ENCODE measurements at places on chromosomes 16 and 17.

GRCh38 chr16:72901000-72901627 is 146.8 kb downstream of the ZFHX3 start:
- no peak for DNase-seq

DNA sequence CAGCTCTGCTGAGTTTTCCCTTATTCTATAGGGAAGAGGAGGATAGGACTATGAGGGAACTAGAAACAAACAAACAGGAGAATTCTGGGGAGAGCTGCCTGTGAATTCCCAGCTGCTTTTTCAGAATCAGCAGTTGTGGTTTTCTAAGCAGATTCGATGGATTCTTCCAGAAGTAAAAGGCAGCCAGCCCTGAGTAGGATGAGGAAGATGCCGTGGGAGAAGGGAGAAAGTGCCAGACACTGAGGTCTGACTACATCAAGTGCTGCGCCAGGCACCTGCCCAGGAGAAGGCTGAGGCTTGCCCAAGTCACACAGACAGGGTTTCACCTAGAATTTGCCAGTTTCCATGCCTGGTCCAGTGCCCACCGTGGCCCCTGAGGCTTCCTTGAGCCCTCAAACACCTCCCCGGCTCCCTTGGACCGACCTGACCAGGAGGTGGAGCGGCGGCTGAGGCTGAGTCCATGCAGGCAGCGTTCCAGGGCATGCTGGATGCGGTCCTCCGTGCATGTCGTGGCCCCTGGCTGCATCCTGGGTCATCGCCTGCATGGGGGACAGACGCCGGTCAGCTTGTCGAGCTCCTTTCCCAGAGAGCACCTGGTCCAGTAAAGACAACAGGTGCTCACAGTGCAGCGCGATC is 43.6 kb upstream of the PIK3R6 start:
- DNase-seq, result no peak

GRCh38 chr17:82399041-82399441 is 19.1 kb upstream of the HEXD start:
- no peak for DNase-seq

DNA sequence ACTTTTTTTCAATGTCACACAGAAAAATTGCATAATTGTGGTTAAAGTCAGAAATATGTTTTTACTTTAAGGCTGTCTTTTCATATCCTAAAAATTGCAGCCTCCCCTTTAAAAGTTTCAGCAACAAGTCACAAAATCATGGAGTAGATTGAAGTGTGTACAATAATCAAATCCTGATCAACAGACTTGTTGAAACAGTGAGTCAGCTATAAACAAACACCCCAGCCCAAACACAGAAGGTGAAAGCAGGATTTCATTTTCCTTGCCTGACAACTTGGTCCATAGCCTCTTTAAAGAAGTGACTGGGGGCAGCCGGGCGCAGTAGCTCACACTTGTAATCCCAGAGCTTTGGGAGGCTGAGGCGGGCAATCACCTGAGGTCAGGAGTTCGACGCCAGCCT is 59.9 kb downstream of the WNT3 start:
- no peak for DNase-seq

- DNase-seq, result no peak
Measured at GRCh38 chr17:17229416-17230384, 7.3 kb downstream of the FLCN start.

- DNase-seq, result no peak
Measured at GRCh38 chr17:61584866-61585265, 6.2 kb downstream of the NACA2 start.

- no peak for DNase-seq
Measured at GRCh38 chr16:54176376-54176901, 110.1 kb downstream of the IRX3 start.

DNA sequence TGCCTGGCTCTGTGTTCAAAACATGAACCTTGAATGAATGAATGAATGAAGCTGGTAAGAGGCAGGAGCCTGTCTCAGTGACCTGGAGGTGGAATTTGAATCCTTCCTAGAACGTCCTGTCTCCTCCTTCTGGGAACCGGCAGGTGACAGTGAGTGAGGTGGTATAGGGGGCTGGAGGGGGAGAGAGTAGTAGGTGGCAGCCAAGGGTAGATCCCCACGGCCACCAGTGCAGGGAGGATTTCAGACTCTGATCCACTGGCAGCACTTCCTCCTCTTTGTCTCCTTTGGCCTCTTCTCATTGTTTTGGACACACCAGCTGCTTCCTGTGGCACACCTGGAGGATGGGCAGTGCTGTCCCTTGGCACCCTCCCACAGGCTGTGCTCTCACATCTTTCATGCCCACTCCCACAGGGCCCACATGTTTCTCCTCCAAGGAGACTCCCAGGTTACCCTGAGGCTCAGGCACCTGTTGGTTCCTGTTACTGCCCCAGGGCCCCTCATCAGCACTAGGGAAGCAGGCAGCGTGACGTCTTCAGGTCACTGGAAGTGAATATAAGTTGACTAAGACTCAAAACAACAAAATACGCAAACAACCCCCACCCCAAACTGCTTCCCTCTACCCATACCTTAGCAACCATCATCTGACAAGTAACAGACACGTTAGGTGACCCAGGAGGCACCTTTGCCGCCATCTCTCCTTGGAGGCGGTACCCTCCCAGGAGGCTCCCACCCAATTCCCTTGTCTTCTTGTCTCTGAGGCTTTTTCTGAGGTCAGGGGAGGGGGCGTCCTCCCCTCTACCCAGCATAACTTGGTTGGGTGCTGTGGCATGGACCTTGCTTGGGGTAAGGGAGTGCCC is 84.6 kb downstream of the N4BP1 start:
- no peak for DNase-seq

GRCh38 chr16:23131436-23131835 is 17.8 kb downstream of the USP31 start:
- DNase-seq, result no peak

- no peak for DNase-seq
Measured at GRCh38 chr16:55491691-55492090, 12.7 kb downstream of the MMP2 start.

DNA sequence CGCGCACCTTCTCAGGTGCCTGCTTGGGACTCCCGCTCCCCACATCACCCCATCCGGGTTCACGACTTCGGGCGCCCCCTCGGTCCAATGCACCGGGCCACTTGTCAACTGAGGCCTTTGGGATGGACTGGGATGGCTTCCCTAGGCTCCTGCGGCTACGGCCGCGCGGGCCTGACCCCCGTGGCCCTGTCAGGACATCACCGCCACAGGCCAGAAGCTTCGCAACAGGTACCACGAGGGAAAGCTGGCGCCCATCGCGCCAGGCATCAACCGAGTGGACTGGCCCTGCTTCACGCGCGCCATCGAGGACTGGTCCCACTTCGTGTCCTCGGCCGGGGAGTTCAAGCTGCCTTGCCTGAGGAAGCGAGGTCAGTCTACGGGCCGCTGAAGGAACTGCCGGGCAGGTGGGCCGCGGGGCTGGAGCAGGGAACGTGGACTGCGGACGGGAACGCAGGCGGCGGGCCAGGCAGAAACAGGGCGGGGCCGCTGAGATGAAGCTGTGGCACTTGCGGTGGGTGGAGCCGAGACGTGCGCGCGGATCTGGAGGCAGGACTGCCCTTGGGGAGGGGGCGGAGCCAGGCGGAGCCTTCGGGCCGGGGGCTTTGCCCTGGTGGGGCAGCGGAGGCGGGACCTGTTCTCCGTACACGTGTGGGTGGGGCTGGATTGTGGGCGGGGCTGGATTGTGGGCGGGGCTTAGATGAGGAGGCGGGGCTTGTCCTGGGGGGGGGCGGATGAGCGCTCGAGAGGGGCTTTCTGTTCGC is 13.7 kb upstream of the CNGB1 start:
- no peak for DNase-seq

DNA sequence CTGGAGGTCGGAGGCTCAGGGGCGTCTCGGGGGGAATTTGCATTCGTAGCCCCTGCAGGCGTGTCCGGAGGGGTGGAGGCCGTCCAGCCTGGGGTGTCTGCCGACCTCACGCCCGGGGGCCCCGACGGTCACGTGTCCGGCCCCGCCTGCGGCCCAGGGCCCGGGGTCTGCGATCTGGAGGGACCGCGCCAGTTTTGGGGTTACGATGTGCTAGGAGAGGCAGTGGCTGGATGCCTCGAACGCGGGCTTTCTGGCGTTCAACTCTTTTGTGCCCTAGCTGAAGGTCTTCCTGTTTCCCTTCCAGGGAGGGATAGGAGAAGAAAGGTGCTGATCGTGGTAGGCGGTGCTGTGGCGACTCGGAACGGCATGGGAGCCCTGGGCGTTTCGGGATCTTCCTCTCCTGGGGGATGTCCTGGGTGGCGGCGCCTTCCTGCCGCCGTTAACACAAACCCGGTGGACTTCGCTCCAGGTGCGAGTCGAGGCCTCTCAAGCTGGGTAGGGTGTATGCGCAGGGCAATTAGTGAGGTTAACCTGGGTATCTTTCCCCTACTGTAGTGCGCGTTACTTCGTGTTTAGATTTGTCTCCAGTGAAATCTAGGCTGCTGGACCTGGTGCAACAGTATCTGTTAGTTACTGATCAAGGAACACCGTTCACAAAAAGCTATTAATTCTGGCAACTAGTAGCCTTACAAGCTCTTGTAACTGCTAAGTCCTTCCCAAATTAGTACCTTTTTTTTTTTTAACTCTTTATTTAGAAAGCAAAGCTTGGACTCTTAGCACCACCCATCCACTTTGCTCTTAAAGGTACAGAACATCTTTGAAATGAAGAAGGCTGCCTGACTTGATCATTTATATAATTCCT is 1.3 kb downstream of the AKAP1 start:
- no peak for DNase-seq

GRCh38 chr17:27502526-27503324 is 46.5 kb downstream of the KSR1 start:
- no peak for DNase-seq

GRCh38 chr16:50261160-50261706 is 5.1 kb upstream of the ADCY7 start:
- DNase-seq, result no peak

- DNase-seq, result no peak
Measured at GRCh38 chr17:70319516-70319915, 150.2 kb downstream of the KCNJ2 start.
